Hair follicular keratinocyte (primary cell): ENCODE measurements at places on chromosomes 16 and 17. TPM values are rescaled to one million over a fixed set of nuclear protein-coding genes. Genes with fewer than 3 reads are reported as not detected.

The ZSCAN10 gene
- not detected in 2 replicates for total RNA-seq

The TPPP3 gene
- total RNA-seq, result not detected in 2 replicates

The CTF1 gene
- 0.57 and 4.2 TPM in 2 replicates for total RNA-seq

The KIF2B gene
- not detected in 2 replicates for total RNA-seq

The MYH11 gene
- not detected in 2 replicates for total RNA-seq

The CBX2 gene
- total RNA-seq, result 3.7 and 5.3 TPM in 2 replicates

The PRKCB gene
- total RNA-seq, result not detected in 2 replicates

The KRT39 gene
- not detected in 2 replicates for total RNA-seq

The TBC1D26 gene
- not detected in 2 replicates for total RNA-seq

The WSCD1 gene
- total RNA-seq, result not detected in 2 replicates

The NAE1 gene
- 73.7 and 119 TPM in 2 replicates for total RNA-seq

The TPSG1 gene
- total RNA-seq, result not detected in 2 replicates

The MARVELD3 gene
- total RNA-seq, result 9.2 and 9.6 TPM in 2 replicates

The CTRB1 gene
- total RNA-seq, result not detected in 2 replicates

The LONP2 gene
- 30.2 and 35.7 TPM in 2 replicates for total RNA-seq

The HBA1 gene
- not detected in 2 replicates for total RNA-seq

The NPB gene
- total RNA-seq, result 3.4 and 3.6 TPM in 2 replicates

The TCAP gene
- 0.08 TPM in 1 of 2 replicates, not detected in the other for total RNA-seq

The TMC5 gene
- not detected in 2 replicates for total RNA-seq

The TMEM100 gene
- not detected in 2 replicates for total RNA-seq

The TMEM220 gene
- total RNA-seq, result 0.86 and 2.3 TPM in 2 replicates

The PSMD11 gene
- 72.6 and 105 TPM in 2 replicates for total RNA-seq

The MYH3 gene
- 0.23 and 0.34 TPM in 2 replicates for total RNA-seq

The PROCA1 gene
- 1.3 TPM in 1 of 2 replicates, not detected in the other for total RNA-seq

The ADAMTS18 gene
- total RNA-seq, result not detected in 2 replicates

The LGALS9B gene
- 0.78 and 3.1 TPM in 2 replicates for total RNA-seq

The ST6GALNAC2 gene
- 62.4 and 139 TPM in 2 replicates for total RNA-seq

The CD300E gene
- total RNA-seq, result not detected in 2 replicates

The TERB1 gene
- not detected in 2 replicates for total RNA-seq
